OCI-M1 (cell line): ENCODE measurements at places on chromosomes 4 and X.

DNA sequence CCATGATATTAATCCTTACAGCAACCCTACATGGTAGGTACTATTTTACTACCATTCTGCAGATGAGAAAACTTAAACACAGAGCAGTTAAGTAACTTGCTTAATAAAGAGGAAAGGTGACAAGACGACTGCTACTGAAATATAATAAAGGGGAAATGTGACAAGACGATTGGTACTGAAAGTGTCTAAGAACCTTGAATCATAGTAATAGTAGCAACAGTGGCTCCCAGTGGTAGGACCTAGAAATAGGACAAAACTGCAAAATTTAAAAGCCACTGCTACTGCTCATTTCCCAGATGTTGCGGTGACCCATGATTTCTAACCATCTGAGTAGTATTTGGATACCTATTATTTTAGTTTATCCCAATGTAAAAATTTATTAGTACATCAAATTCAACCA lies 89.5 kb downstream of the TASL start:
- peak; percentile 41 for DNase-seq

- DNase-seq = peak; percentile 77
These were observed 72.1 kb upstream of the ETNPPL start for GRCh38 chr4:108834835-108835384.

GRCh38 chr4:121651597-121651996 lies 45.2 kb downstream of the ANXA5 start:
- no peak for DNase-seq

DNA sequence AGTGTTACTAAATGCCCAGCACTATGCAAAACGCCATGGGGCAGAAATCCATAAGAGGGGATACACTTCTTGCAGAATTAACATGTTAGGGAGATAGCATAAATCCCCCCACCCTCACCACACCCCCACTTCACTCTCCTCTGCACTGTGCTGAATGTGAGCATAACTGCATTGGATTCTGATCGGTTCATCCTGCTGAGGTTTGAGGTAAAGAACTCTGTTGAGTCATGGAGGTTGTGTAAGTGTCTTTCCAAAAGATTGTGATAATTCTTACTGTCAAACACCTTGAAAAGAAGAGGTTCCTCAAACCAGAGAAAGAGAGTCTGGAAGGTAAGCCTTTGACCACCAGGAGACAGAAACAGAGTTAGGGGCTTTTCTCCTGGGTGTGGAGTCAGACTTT lies 43.6 kb downstream of the RBM47 start:
- DNase-seq = no peak

- no peak for DNase-seq
These were observed 49.1 kb downstream of the DHRSX start for GRCh38 chrX:2451501-2452316.

- DNase-seq = no peak
These were observed 7.5 kb upstream of the SPINK2 start for GRCh38 chr4:56828784-56829535.

DNA sequence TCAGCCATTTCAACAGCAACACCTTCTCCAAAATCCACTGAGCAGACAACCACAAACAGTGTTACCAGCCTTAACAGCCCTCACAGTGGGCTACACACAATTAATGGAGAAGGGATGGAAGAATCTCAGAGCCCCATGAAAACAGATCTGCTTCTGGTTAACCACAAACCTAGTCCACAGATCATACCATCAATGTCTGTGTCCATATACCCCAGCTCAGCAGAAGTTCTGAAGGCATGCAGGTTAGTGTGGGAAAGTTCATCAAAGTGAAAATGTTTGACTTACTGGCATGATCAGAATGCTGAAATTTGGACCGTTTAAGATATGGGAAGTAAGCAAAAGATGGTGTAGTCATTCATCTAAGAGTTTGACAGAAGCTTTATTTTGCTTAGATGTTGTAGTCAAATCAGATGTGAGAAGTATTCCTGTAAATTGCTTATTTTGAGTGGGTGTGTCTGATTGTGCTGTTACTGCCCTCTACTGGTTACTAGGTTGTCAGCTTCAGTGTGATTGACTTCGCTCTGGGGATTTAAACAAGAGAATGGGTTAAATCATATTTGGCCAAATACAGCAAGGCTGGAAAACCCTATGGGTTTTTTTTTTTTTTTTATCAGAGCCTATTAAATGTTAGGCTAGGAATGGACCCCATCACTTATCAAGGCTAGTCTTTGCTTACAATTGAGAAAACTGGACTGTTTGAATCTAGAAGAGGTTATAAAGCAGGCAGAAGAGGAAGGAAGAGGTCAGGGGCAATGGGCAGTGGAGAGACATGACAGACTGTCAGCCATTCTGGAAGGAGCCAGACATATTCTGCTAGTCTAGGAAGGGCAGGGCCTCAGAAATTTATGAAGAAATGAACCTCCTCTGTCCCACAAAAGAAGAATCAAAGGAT lies 130.3 kb downstream of the DIPK2B start:
- peak; percentile 62 for DNase-seq

DNA sequence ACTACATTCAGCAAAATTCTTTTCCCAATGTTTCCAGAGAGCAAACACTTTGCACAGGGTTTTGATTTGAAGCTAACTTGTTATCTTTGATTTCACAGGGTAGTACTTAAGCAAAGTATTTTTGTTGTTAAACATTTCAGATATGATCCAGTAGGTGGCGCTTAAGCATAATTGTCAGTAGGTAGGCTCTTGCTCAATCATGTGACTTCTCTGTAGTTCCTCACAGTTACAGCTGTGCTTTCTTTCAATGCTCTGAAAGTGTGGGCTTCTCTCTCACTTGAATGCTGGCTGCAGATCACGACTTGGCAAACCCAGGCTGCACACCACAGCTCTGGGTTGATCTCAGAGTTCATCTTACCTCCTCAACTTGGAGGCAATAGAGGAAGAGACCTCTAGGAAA lies 1016.5 kb downstream of the SH3BGRL start:
- DNase-seq = peak; percentile 79

DNA sequence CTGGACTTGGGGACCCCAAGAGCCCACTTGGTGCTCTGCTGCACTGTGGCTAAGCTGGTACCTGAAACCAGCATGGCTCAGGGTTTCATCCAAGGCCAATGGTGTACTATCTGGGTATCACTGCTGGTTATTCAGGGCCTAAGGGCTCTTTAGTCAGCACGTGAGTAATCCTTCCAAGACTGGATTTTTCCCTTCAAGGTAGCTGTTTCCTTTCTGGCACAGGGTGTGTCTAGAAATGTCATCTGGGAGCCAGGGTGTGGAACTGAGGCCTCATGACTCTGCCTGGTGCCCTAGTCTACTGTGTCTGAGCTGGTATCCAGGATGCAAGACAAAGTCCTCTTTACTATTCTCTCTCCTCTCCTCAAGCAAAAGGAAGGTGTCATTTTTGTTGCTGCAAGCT lies 99.0 kb upstream of the QRFPR start:
- DNase-seq = no peak

DNA sequence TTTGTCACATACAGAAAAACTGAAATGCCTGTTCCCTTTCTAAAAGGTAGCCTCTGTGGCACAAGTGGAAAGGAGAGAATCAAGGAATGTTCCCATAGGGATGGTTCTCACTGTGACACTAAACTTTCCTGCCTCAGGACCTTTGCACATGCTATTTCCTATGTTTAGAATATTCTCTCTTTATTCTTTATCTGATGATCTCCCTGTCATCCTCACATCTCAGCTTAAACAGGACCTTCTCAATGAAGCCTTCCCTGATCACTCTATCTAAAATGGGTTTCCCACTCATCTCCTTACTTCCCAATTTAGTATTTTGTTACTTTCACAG lies 32.3 kb downstream of the HOPX start:
- no peak for DNase-seq

DNA sequence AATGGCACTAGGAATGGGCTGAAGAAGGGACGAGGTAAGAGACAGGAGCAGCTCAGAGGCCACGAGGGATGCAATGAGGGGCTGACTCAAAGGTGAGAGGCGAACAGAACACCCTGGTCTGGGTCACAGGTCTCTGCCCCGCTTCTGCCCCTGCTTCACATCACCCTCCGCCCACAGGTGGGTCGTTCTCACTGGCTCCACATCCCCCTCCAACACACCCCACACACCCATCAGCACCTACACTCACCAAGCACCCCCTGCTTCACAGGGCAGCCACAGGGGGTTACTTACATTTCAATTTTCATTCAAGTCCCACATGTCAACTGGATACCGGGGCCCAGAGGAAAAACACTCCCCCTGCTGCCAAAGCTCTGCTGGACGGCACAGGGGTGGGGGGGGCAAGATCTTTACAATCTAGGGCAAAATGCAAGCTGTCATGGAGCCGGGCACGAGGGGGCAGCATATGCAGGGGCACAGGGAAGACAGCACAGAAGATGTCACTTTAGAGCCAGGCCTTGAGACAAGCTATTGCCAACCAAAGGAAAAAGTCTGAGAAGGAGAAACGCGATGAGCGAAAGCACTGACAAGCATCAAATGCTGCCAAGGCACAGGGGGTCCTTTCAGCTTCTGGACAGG lies 94.0 kb downstream of the AFAP1 start:
- DNase-seq = no peak
